NCI-H146 (cell line): ENCODE measurements at places on chromosomes 4 and X.

DNA sequence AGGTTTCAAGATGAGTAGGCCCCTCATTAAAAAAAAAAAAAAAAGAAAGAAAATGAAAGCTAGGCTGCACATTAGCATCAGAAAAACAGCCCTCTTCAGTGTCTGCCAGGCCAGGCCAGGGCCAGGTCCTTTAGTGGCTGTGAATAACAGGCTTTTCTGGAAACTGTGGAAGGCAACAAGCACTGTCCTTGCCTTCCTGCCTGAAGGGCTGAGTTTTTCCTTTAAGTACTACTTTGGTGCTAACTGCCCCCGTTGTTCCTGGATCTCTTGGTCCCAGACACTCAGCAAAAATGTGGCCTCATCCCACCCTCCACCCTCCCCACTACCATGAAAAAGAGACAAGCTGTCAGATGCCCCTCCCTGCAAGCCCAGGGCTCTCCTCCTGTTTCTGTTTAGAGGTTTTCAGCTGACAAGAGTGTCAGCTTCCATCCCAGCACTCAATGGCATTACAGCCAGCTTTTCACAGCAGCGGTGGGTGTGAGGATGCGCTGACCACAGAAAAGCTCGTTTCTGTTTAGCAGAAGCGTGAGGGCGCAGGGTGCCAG is 174.2 kb downstream of the NHS start:
- no peak for DNase-seq

DNA sequence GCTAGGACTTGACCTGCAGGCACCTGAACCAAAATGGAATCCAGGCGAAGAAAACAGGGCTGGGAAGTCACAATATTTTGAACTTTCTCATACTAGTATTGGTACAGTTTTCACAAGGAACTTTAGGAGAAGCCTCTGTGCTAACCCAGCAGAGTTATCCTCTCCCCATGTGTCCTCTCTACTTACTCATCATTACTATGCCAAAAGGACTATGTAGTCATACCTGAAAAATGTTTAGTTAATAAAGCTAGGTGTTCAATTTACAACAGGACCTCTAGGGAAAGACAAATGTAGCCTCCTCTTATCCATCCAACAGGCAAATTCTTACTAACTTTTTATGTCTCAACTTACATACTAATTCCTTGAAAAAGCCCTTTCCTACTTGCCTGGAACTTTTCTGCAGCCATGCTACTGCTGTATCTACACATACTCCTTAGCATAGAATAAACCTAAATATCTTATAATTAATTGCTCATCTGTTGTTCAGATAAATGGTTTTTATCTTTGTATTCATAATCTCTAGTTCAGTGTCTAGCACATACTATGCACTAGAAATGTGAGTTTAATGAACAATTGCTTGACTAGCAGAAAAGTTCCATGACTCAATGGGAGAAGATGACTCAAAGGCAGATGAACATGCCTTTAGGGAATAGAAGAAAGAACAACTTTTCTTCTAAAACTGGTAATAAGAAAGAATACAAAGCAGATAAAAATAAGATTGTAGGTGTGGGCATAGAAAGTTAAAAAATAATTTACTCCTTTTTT is 215.5 kb upstream of the VEGFC start:
- DNase-seq, result no peak

- no peak for DNase-seq
Observed at GRCh38 chrX:119247702-119248101, 11.6 kb downstream of the PGRMC1 start.

- DNase-seq, result no peak
Observed at GRCh38 chrX:129987871-129988270, 5.4 kb downstream of the BCORL1 start.

DNA sequence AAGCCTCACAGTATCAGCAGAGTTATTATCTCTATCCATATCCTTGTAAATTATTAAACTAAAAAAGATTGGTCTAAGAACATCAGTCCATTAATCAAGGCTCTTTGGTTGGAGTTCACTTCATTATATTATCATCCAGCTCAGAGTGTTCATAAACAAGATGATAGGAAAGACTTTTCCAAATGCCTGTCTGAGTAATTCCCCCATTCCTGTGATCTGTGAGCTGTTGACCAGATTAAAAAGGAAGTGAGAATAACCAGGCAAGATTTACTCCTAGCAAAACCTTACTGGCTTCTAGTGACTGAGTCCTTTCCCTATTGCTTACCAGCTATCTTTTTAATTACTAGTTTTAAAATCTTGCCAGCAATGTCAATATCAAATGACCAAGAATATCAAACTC is 14.9 kb downstream of the PKD2 start:
- DNase-seq, result no peak

DNA sequence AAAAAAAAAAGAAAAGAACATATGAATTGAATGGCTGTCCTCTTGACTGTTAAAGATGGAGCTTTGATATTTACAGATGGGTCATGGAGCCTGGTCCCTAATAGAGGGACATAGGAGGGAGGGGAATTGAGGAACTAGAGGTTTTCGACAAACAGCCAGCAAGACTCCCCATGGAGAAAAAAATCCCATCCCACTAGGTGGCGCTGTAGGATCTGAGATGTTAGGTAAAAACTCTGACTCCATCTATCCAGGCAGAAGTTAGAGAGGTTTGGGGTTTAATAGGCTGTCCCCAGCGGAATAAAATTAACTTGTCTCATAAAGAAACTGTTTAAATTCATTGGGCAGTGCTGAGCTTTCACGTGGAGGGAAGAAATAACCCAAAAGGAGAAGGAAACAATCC is 45.9 kb downstream of the HMGB2 start:
- DNase-seq, result peak; percentile 24

DNA sequence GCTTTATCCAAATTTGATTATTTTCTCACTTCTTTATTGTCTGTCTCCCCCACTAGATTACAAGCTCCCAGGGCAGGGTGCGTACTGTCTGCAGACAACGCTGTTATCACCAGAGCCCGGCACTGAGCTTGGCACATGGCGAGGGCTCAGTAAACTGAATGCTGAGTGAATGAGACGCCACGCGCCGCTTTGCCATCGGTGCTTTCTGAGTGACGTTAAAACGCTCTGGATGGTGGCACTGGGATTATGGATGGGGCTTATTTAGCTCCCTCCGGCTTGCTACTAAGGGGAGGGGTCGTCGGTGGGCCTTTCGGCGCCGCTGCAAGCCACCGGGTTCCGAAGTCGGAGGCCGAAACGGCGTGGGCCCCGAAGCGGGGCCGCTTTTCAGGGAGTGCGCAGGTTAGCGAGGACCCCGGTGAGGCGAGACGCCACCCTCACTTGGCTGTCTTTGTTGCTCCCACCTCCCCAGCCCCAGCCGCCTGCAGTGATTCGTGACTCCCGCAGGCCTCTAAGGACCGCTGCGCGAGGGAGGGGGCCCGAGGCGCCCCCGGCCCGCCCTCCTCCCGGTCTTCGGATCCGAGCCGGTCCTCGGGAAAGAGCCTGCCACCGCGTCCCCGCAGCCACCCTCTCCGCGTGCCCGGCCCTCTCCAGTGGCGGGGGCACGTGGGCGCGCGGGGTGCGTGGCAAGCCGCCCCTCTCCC is 569 bp upstream of the FHL1 start:
- DNase-seq, result peak; percentile 36

- DNase-seq, result no peak
Observed at GRCh38 chr4:2222838-2223237, 19.1 kb downstream of the HAUS3 start.
